Prostate gland (tissue), 2 donors: ENCODE measurements at places on chromosomes 12 and 14. TPM values are rescaled to one million over a fixed set of nuclear protein-coding genes. Genes with fewer than 3 reads are reported as not detected.

DNA sequence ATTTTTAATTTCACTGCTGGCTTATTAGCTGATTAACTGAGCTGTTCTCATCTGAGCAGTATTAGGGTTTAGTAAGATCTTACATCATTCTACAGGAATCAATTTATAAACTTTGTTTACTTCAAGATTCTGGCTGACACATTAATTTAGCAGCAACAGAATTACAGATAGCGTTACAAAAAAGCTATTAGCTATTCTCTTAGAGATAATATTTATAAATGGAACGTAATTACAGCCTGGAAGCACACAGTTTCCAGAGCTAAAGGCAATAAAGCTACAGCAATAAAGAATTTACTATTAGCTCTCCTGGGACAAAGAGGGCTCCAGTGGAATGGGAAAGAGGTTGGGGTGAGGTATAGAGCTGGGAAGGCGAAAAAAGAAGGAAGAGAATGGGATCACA is 34.7 kb downstream of the PDE6H start:
- H3K4me3 ChIP-seq: no peak overlapping the region
- H3K27me3 ChIP-seq: no peaks in the 10 kb centered on the region
- no peaks in the 10 kb centered on the region for H3K4me1 ChIP-seq
- no peaks in the 10 kb centered on the region for H3K36me3 ChIP-seq

Gene RTL1
- not detected for total RNA-seq

Gene TRIM9
- 0.46 TPM for total RNA-seq

- no peak for DNase-seq
- H3K27ac ChIP-seq: no peak overlapping the region
- H3K27me3 ChIP-seq: no peaks in the 10 kb centered on the region
- no peaks in the 10 kb centered on the region for H3K4me1 ChIP-seq
- no peaks in the 10 kb centered on the region for H3K36me3 ChIP-seq
- no peak overlapping the region for H3K4me3 ChIP-seq
Measured at GRCh38 chr14:33780035-33780434, 170.8 kb downstream of the EGLN3 start.

Gene FOXN3
- total RNA-seq: 141 TPM

Gene APOF
- total RNA-seq: 0.62 TPM

- no peak overlapping the region for H3K4me3 ChIP-seq
- no peak for DNase-seq
- no peaks in the 10 kb centered on the region for H3K36me3 ChIP-seq
- H3K27ac ChIP-seq: no peak overlapping the region
- no peaks in the 10 kb centered on the region for H3K4me1 ChIP-seq
Measured at GRCh38 chr14:48023881-48024280, 348.5 kb upstream of the MDGA2 start.

DNA sequence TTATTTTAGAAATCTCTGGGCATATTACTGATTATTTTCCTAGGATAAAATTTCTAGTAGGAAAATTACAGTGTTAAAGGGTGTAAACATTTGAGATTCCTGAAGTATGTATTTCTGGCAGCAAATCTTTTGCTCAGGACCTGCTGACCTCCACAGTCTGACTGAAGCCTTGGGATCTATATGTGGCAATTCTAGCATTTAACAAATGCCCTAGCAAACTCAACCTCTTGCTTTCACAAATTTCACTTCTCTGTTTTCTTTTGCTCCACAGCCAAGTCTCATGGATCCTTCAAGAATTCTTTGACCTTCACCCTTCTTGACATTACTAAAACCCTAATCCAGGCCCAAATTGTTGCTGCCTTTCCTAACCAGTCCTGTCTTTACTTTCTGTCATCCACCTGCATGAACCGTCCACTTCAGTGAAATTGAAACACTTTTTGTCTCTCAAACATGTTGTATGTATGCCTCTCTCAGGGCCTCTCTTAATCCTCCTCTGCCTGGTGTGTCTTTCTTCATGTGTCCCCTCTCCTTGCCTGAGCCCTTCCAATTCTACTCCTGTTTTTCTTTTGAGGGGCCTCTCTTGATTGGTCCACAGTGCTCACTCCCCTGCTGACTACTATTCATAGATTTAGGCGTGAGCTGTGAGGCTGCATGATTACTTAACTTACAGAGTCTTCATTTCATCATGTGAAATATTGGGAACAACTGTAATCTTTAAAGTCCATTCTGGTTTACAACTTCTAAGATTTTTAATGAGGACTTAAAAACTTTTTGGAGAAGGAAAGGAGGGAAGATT is 5.1 kb upstream of the DYRK4 start:
- no peaks in the 10 kb centered on the region for H3K4me1 ChIP-seq
- no peak overlapping the region for H3K27ac ChIP-seq
- no peaks in the 10 kb centered on the region for H3K27me3 ChIP-seq

Gene TMED8
- 14.7 TPM for total RNA-seq

DNA sequence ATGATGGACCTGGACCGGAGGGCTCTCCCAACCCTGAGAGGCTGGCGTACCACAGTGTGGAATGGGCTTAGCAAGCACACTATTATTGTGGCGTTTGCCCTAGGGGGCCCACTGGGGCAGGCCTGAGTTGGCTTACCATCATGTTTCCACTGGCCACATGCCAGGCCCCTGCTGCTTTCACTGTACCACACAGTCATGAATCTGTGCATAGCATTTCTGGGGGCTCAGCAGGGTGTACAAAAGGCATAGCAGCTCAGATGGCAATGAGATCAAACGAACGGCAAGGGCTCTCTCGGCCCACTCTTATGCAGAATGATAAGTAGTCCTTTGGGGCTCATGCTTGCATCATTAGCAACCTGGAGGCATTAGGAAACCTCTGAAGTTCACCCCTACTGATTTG is 137.0 kb upstream of the HIF1A start:
- DNase-seq: no peak
- peaks cover 4% of the 10 kb centered on the region for H3K4me1 ChIP-seq
- no peaks in the 10 kb centered on the region for H3K27me3 ChIP-seq
- no peak overlapping the region for H3K4me3 ChIP-seq

Gene RD3L
- not detected for total RNA-seq

Gene IAPP
- total RNA-seq: not detected

GRCh38 chr14:80987235-80988032 is 32.0 kb downstream of the TSHR start:
- H3K27me3 ChIP-seq: no peaks in the 10 kb centered on the region
- DNase-seq: peak; percentile 66
- H3K27ac ChIP-seq: no peak overlapping the region
- no peaks in the 10 kb centered on the region for H3K36me3 ChIP-seq
- no peaks in the 10 kb centered on the region for H3K4me1 ChIP-seq

GRCh38 chr12:121866331-121866730 is 7.7 kb upstream of the HPD start:
- H3K36me3 ChIP-seq: no peaks in the 10 kb centered on the region
- no peaks in the 10 kb centered on the region for H3K27me3 ChIP-seq
- DNase-seq: no peak
- no peaks in the 10 kb centered on the region for H3K4me1 ChIP-seq
- no peak overlapping the region for H3K27ac ChIP-seq

GRCh38 chr12:88921434-88921833 is 341.2 kb upstream of the KITLG start:
- no peak overlapping the region for H3K4me3 ChIP-seq
- H3K36me3 ChIP-seq: no peaks in the 10 kb centered on the region
- no peaks in the 10 kb centered on the region for H3K27me3 ChIP-seq
- H3K27ac ChIP-seq: no peak overlapping the region
- no peaks in the 10 kb centered on the region for H3K4me1 ChIP-seq

GRCh38 chr14:39755269-39755878 is 323.1 kb upstream of the FBXO33 start:
- H3K4me3 ChIP-seq: no peak overlapping the region
- no peaks in the 10 kb centered on the region for H3K4me1 ChIP-seq
- H3K27me3 ChIP-seq: no peaks in the 10 kb centered on the region
- no peak overlapping the region for H3K27ac ChIP-seq

Gene HOXC10
- 0.51 TPM for total RNA-seq

- no peaks in the 10 kb centered on the region for H3K36me3 ChIP-seq
- H3K4me3 ChIP-seq: no peak overlapping the region
- DNase-seq: no peak
- no peaks in the 10 kb centered on the region for H3K4me1 ChIP-seq
Measured at GRCh38 chr12:9588749-9589148, 19.0 kb downstream of the KLRB1 start.

Gene NGDN
- total RNA-seq: 33.7 TPM

DNA sequence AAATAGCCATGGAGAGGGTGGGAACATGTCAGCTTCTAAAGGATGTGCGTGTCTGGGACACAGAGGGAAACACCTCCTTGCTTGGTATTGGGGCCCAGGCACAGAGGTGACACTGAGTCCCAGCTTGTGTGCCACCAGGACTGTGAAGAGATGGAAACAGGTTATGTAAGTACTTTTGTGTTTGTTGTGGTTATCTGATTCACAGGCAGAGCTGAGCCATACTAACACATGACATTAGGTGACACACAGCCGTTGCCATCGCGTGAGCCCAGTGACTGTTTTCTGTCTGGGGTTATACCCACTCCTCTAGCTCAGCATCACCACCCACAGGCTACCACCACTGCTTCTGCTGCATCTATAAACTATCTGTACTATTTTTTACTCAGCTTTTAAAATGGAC is 12.1 kb upstream of the FLVCR2 start:
- H3K27ac ChIP-seq: no peak overlapping the region
- H3K27me3 ChIP-seq: no peaks in the 10 kb centered on the region
- no peak overlapping the region for H3K4me3 ChIP-seq
- no peaks in the 10 kb centered on the region for H3K4me1 ChIP-seq

DNA sequence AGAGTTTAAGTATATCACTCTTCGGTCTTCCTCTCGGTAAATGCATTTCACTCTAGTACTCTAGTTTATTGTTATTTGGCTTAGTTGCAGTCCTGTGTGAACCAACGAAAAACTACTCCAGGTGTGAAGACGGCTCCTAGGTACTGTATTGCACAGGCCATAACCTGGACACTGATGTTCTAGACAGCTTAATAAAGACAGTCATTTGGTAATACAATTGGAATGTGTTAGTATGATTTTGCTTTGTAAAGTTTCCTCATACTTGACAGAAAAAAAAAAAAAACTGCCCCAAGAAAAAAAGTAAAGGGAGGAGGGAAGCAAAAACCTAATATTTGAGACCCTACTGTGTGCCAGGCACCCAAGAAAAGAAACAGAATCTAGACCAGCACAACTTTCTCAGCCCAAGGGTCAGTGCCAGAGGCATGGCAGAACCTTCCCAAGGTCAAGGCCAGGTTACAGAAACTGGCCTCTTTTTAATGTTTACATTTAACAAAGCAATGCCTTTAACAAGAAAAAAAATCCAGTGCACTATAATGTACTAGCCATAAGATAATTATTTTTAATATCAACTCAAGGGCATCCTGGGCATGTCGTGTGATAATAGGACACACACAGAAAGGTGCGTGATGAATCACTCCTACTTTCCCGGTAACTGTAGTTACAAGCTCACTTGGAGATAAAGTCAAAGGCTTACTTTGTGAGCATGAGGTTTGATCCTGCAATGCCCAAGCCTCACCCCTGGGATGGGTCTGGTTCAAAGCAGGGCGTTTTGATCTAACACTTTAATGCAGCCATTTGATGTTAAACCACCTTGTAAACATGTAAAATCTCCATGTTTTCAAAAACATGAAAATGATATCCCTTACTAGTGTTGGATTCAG is 110.6 kb downstream of the BMP4 start:
- H3K4me1 ChIP-seq: no peaks in the 10 kb centered on the region
- no peak for DNase-seq
- no peaks in the 10 kb centered on the region for H3K27me3 ChIP-seq
- H3K36me3 ChIP-seq: no peaks in the 10 kb centered on the region

Gene PAPLN
- total RNA-seq: 10.7 TPM

DNA sequence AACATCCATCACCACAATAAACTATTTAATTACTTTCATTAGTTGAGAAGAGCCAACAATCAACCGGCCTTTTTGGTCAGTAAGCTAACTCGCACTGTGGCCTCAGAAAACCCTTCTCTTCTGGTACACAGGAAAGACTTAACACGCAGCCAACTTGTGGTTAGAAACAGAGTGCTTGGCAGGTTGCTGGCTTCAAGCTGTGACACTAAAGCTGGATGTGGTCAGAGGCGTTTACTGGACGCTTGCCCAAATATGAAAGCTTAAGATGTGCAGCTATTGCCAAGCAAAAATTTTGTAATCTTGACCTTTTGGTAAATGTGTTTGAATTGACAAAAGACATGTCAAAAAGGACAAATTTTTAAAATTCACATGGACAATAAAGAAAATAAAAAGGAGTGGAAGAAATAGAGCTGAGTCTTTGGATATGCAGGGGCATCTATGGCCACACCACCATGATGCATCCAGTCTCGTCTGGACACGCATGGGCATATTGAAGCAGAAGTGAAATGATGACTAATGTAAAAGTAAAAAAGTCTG is 2.6 kb upstream of the KLRK1 start:
- no peaks in the 10 kb centered on the region for H3K36me3 ChIP-seq
- H3K4me3 ChIP-seq: no peak overlapping the region
- DNase-seq: peak; percentile 66
